Upper lobe of left lung (tissue), 6 donors: ENCODE measurements at places on chromosomes 6 and 20. TPM values are rescaled to one million over a fixed set of nuclear protein-coding genes. Genes with fewer than 3 reads are reported as not detected.

The MEI4 gene
- not detected for total RNA-seq

The PREX1 gene
- total RNA-seq: 42.8 TPM

The HLA-DQA2 gene
- total RNA-seq: 4.4 TPM

The PRDM13 gene
- total RNA-seq: not detected

The C20orf204 gene
- total RNA-seq: 0.44 TPM

The EBF4 gene
- total RNA-seq: 23.7 TPM

The SOBP gene
- 8.4 TPM for total RNA-seq
